ENCODE measurements at places on chromosomes 12 and 14.

GRCh38 chr12:120791669-120792176, 66.1 kb downstream of the ACADS start:
- DNase-seq: no peak

DNA sequence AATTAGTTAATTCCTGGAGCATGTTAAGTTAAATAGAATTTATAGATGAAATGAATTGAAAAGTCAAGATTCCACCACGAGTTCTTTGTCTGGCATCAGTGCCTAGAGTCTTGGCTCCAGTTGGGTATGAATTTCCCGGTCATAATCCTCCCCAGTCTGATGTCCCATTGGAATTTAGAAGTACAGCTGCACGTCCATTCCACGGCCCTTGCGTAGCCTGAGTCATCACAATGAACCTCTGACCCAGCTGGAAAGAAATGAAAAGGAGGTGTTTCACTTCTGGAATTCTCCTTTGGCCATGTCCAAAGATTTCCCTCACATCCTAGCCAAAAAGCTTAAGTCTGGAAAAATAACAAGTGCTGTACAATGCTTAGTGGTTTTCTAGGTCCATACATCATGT, 122.7 kb downstream of the KICS2 start:
- DNase-seq: no peak

DNA sequence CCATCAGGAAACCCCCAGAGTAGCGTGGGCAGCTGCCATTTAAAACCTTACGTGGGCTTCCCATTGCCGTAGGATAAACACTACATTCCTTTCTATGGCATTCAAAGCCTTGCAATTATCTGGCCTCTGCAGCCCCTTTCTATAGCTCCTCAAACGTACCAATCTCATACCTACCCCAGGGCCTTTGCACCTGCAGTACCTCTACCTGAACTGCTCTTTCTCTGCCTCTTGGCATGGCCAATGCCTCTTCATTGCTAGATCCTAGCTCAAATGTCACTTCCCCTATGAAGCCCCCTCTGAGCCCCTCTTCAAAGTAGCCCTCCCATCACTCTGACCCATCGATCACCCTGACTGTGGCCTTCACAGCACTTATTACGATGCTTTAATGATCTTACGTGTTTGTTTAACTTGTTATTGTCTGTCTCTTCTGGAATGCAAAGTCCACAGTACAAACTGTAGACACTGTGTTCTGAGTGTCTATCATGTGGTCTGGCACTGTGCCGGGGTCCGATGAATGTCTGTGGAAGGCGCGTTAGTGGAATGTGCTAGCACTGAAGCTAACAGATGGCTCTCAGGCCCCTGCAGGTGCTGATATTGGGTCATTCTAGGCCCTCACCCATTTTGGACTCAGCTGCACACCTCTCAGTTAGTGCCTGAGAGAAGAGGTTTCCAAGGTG, 157.3 kb upstream of the NOS1 start:
- DNase-seq: no peak

DNA sequence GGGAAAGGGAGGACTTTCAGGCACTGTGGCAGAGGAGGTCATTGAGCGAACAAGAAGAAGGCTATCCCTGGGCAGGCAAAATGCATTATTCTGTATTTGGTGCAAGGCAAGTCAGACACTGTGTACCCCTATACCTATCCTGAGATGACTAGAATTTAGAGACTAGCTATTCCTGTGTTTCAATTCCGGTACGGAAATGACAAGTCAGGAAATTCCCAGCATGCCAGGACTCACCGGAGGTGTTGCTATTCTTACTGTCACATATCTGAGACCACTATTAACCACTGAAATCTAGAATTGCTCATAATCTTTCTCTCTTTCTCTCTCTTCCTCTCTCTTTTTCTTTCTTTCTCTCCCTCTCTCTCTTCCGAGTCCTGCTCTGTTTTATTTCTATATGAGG, 297.1 kb downstream of the PDZRN4 start:
- no peak for DNase-seq

DNA sequence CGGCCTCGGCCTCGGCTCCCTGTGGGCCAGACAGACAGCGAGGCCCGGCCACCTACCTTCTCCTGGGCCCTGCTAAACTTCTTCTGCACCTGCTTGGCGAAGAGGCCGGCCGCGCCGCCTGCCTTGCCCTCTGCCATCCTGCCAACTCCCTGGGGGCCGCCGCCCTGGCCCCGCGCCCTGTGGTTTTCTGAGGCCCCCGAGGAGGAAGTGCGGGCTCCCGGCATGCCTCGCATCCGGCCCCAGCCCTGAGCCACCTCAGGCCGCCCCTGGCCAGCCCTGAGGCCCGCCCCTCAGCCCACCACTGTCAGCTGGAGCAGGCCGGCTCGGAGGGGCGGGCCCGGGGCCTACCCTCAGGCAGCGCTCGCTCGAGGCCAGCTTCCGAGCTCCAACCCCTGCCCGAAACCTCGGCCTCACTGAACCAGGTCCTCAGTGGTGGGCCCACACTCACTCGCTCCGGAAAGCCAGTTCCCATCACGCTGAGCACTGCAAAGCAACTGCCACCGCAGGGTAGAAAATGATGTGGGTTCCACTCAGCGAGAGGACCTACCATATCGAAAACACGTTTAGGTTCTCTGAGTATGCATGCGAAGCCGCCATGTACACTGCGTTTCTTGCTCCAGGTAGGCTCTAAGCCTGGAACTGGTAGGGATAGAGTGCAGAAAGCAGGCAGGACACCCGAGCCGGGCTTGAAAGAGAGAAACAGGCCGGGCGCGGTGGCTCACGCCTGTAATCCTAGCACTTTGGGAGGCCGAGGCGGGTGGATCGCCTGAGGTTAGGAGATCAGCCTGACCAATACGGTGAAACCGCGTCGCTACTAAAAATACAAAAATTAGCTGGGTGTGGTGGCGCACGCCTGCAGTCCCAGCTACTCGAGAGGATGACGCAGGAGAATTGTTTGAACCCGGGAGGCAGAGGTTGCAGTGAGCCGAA, at the start of gene BIN2:
TSS of gene BIN2 (minus strand) at position 209 of the 930 bp plus-strand sequence. CDS start at position 137, 72 bp downstream.
- DNase-seq: no peak

DNA sequence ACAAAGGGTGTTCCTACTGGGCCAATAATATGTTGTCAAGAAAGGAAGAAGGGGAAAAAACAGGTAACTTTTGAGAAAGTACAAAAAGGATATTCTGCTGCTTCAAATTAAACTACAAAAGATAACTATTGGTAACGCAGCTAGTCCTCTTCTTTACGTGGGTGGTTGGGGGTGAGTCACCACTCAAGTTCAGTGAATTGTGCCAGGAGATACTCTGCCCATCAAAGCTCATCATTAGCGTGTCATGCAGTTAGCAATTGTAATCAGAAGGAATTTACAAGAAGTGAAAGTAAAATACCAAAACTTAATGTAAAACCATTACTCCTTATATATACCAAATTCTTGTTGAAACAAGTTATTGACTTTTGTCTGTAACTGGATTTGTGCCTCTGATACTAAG, 342.0 kb downstream of the NPAS3 start:
- DNase-seq: no peak

All from vagina (tissue), 2 donors.